ENCODE measurements at places on chromosomes 2 and 18.

- DNase-seq, result no peak
Measured at GRCh38 chr2:82013641-82014040, 1709.1 kb upstream of the LRRTM1 start.

DNA sequence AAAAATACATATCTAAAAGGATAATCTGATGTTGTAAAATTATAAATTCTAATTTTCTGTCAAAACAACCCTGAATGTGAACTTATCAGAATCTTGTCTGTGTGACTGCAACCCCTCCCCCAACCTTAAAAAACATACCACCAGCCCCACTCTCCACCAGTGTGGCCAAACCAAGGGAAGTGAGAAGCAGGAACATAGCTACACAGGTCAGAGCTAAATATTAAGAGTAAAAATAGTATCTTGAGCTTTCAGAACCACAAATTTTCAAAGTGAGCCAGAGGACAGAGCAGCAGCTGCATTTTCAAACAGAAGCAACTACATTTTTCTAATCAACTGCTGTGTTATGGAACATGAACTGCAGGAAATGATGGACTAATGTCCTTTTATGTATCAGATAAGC, 156.7 kb downstream of the SLC4A10 start:
- DNase-seq, result no peak

DNA sequence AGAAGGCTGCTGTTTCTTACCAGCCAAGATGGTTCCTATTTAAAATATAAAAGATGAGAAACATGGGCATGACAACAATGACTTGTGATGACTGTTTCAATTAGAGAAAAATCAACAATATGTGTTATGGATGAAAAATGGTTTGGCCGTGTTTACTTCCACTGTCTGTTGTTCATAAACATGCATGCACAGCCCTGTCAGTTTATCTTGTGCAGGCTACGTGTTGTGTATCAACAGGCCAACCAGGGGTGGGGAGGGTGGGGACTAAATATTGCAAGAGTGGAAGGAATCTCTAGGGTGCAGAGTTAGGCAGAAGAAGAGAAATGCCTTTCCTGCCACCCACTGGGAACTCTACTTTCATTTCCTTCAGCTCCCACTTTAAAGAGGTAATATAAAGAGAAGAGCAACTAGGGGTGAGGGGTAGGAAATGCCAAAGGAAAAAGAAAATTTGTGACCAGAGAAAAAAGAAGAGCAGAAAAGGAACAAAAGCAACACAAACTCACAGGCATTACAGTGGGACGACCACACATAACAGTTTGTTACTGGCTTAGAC, 116.8 kb upstream of the MEIS1 start:
- no peak for DNase-seq

- DNase-seq, result no peak
Measured at GRCh38 chr2:224058048-224058775, 19.1 kb upstream of the SERPINE2 start.

DNA sequence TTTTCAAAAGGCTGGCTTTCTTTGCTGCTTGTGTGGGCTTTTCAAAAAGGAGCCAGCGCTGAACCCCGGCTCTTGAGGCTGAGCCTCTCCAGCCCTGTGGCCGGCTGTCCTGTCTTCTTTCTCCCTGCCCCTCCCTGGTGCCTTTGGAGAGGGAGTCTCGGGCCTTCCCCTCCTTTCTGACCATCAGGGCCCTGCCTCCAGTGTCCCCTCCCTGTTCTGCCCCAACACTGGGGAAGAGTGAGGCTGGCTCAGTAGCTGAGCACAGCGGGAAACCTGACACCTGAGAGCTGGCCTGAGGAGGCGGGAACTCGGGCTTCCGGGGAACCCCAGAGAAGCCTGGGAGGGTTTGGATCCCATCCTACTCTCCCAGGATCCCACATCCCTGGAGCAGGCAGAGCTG, 232.1 kb downstream of the LOXHD1 start:
- no peak for DNase-seq
